ENCODE measurements at places on chromosomes 4 and X. TPM values are rescaled to one million over a fixed set of nuclear protein-coding genes. Genes with fewer than 3 reads are reported as not detected.

DNA sequence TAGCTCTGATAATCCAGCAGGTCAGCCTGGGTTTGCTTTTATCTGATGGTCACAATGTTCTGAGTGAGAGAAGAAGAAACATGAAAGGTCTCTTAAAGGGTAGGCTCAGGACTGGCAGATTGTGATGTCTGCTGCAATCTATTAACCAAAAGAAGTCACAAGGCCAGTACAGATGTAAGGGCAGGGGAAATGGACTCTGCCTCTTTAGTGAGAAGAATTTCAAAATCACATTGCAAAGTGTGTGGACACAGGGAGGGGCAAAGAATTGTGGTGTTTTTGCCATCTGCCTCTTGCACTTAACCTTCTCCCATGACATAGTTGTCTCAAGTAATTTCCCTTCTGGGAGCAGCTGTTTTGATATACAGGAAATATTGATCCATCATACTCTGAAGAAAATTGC is 40.9 kb downstream of the IL1RAPL1 start:
- H3K27me3 ChIP-seq, result no peaks in the 10 kb centered on the region
- no peak overlapping the region for H3K27ac ChIP-seq
- no peak overlapping the region for H3K4me3 ChIP-seq
- no peak for DNase-seq
- no peaks in the 10 kb centered on the region for H3K4me1 ChIP-seq

DNA sequence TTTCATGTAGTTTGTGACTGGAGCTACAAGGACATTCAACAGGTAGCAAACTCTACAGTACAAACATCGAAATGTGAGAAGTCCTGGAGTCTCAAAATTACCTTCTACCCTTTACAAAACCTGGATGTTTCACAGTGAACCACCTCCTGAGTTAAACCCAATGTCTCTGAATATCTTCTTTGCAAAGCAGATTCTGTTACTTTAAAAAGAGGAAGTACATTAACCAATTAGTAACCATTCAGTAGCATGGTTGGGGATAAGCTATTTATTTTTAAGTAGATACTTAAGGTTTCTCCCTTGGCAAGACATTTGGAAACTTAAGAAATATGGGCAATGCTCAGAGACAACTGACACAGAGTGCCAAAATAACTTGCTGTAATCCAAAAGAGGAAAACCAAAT is 371.9 kb upstream of the NWD2 start:
- H3K27ac ChIP-seq, result no peak overlapping the region
- no peak overlapping the region for H3K4me3 ChIP-seq
- no peak for DNase-seq
- no peaks in the 10 kb centered on the region for H3K36me3 ChIP-seq
- H3K27me3 ChIP-seq, result no peaks in the 10 kb centered on the region

GRCh38 chr4:111650146-111650545 is 495.1 kb upstream of the FAM241A start:
- no peaks in the 10 kb centered on the region for H3K36me3 ChIP-seq
- no peak overlapping the region for H3K4me3 ChIP-seq

GRCh38 chr4:54554339-54554990 is 103.3 kb upstream of the KIT start:
- no peak overlapping the region for H3K4me3 ChIP-seq
- no peaks in the 10 kb centered on the region for H3K36me3 ChIP-seq
- no peak for DNase-seq

Gene YIPF7
- 4.6 TPM for total RNA-seq

DNA sequence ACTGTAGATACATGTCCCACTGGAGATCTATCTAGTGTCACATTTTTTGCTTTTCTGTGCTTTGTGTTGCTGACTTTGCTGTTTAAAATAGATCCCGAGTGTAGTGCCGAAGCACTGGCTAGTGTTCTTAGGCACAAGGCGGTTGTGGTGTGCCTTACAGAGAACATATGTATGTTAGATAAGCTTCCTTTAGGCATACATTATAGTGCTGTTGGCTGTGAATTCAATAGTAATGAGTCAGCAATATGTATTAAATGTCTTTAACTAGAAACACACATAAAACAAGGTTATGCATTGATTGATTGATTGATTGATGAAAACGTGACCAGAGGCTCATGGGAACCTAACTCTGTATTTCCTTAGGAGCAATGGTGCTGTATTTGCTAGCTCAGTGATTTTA is 56.2 kb downstream of the COX7B2 start:
- no peaks in the 10 kb centered on the region for H3K4me1 ChIP-seq
- H3K27me3 ChIP-seq, result no peaks in the 10 kb centered on the region
- no peak overlapping the region for H3K27ac ChIP-seq
- H3K4me3 ChIP-seq, result no peak overlapping the region
- no peaks in the 10 kb centered on the region for H3K36me3 ChIP-seq
- DNase-seq, result no peak

DNA sequence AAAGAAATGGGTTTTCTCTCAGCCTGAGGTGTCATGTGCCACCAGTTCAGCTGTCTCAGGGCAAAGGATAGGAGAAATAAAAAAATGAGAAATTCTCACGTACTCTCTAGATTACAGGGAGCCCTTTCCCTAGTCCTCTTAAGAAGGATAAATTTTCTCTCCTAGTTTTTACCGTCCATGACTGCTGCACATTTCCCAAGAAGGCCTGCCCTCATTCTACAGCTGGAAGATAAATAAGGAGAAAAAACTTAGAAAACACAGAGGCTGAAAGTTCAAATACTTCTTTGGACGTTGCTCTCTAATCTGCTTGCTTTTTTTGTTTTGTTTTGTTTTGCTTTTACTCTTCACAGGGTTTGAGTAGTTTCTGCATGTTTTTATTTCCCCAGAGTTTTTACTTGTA is 211.9 kb downstream of the DCAF12L2 start:
- no peaks in the 10 kb centered on the region for H3K27me3 ChIP-seq
- no peak for DNase-seq
- H3K4me1 ChIP-seq, result no peaks in the 10 kb centered on the region
- no peak overlapping the region for H3K4me3 ChIP-seq
- H3K36me3 ChIP-seq, result no peaks in the 10 kb centered on the region

GRCh38 chr4:87188932-87189331 is 31.5 kb downstream of the KLHL8 start:
- H3K4me1 ChIP-seq, result no peaks in the 10 kb centered on the region
- no peaks in the 10 kb centered on the region for H3K36me3 ChIP-seq
- H3K4me3 ChIP-seq, result no peak overlapping the region

GRCh38 chr4:25207997-25208396 is 25.8 kb upstream of the PI4K2B start:
- no peak overlapping the region for H3K4me3 ChIP-seq
- H3K4me1 ChIP-seq, result no peaks in the 10 kb centered on the region

- no peaks in the 10 kb centered on the region for H3K27me3 ChIP-seq
- H3K4me1 ChIP-seq, result no peaks in the 10 kb centered on the region
- H3K27ac ChIP-seq, result no peak overlapping the region
- no peaks in the 10 kb centered on the region for H3K36me3 ChIP-seq
These were observed 167.9 kb upstream of the ZFP42 start for GRCh38 chr4:187827631-187828030.

GRCh38 chr4:184383497-184384055 is 90.8 kb downstream of the IRF2 start:
- no peaks in the 10 kb centered on the region for H3K4me1 ChIP-seq
- peak; percentile 57 for DNase-seq
- H3K36me3 ChIP-seq, result no peaks in the 10 kb centered on the region
- peak overlapping the region; percentile 6 for H3K4me3 ChIP-seq
- H3K27ac ChIP-seq, result peak overlapping the region; percentile 64

DNA sequence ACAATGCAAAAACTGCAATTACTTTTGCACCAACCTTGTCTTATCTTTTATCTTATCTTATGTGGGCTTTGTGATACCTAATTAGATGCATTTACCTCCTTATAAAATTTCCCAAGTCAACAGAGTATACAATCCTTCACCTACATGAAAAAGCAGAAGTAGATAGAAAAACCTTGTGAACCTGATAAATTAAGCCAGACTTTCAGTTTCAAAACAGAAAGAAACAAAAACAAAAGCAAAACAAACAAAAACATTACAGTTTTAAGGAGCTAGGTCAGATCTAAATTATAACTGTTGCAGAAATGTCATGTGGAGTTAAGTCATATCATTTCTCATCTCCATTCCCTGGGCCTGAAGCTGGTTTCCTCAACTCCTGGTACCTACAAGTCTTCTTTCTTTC is 24.9 kb upstream of the CXXC4 start:
- no peaks in the 10 kb centered on the region for H3K27me3 ChIP-seq
- no peaks in the 10 kb centered on the region for H3K36me3 ChIP-seq
- H3K4me3 ChIP-seq, result no peak overlapping the region
- H3K27ac ChIP-seq, result no peak overlapping the region

DNA sequence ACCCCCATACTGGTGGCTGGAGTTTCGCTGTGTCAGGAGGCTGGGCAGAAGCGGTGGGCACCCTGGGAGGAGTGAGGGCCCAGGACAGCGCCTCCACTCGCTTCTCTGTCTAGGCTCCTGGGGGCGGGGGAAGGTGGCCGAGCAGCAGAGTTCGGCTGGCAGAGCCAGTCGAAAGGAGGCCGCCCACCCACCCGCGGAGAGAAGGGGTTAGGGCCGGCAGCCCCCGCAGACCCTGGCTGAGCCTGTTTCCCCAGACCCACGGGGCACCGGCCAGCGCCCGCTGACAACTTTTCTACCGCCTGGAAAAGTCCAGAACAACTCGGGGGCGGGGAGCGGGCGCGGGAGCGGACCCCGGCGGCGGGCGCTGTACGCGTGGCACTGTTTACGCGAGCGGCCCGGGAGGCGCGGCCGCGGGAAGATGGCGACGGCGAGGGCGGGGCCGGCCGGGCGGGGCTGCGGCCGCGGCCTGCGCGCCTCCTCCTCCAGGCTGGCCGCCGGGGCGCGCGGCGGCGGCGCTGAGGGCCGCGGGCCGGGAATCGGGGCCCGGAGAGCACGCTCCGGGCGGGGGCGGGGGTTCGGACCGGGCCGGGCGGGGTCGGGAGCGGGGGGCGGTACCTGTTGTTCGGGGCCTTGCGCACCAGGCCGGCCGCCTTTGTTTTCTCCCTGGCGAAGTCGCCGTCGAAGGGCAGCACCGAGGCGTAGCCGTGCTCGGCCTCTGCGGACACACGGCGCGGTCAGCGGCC is 628 bp downstream of the MXD4 start:
- no peaks in the 10 kb centered on the region for H3K36me3 ChIP-seq
- peaks cover 4% of the 10 kb centered on the region for H3K4me1 ChIP-seq
- H3K27ac ChIP-seq, result peak overlapping the region; percentile 89
- peak; percentile 51 for DNase-seq

Gene LIMCH1
- total RNA-seq, result 49.5 TPM
